ENCODE measurements at places on chromosomes 16 and 17. TPM values are rescaled to one million over a fixed set of nuclear protein-coding genes. Genes with fewer than 3 reads are reported as not detected.

GRCh38 chr16:86500708-86501510, 9.4 kb upstream of the FOXF1 start:
- DNase-seq = no peak

DNA sequence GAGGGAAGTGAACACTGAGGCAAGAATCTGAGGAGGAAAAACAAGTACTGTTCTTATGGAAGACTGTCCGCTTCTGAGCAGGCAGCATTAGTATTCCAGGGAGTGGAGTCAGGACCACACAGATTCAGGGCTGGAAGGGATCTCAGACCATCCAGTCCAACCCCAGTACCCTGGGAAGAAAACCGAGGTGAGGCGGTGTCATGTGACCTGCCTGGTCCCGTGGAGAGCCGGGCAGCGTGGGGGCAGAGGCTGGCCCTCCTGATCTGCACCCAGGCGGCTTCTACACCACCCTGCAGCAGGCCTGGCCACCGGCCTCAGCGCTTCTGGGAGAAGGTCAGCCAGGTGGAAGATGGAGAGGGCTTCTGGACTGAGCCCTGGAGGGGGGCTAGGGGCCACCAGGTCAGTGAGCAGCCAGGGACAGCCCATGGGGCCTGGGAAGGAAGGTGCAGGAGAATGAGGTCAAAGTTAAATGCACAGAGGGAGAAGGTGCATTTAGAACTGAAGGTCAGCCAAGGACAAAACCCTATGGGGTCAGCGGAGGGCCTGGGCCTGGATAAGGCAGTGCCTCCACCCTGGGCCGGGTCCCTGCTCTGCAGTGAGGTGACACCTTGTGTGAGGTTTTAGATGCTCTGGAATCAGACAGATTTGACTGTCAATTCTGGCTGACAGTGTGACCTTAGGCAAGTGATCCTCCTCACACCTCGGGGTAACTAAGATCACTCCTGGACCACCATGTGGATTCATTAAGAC, 45.9 kb downstream of the VAC14 start:
- DNase-seq = no peak

The DNAI2 gene
- not detected for total RNA-seq

The PTX4 gene
- not detected for total RNA-seq

The KCNH4 gene
- total RNA-seq = 0.24 TPM

The PLA2G10 gene
- not detected for total RNA-seq

The HP gene
- total RNA-seq = not detected

GRCh38 chr17:28136923-28137322, 94.4 kb downstream of the NLK start:
- DNase-seq = peak; percentile 11

DNA sequence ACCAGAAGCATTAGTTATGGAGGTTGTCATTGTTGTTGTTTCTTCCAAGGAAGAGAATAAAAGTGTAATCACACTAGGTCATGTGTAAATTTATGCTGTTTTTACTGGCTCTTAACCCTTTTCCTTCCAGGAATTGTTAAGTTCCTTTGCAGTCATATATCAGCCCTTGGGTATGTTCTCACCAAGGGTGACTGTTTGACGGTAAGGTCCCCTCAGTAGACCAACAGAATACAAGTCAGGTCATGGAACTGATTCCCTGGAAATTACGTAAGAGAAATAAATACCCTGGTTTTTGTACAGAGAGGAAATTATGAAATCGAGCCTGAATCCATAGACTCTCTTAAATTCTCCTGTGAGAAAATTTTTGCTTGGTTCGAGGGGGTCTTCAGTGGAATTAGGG, 11.2 kb upstream of the KCNJ2 start:
- no peak for DNase-seq
